ENCODE measurements at places on chromosomes 4 and X.

GRCh38 chrX:5474282-5474681 lies 754.4 kb downstream of the NLGN4X start:
- DNase-seq = no peak

- DNase-seq = no peak
Measured at GRCh38 chrX:133804072-133804471, 181.3 kb downstream of the GPC3 start.

- no peak for DNase-seq
Measured at GRCh38 chrX:152614791-152615190, 22.9 kb upstream of the GABRQ start.

- no peak for DNase-seq
Measured at GRCh38 chr4:78818530-78819079, 42.5 kb downstream of the BMP2K start.

GRCh38 chrX:10280071-10280470 lies 123.3 kb downstream of the CLCN4 start:
- DNase-seq = no peak

- no peak for DNase-seq
Measured at GRCh38 chr4:1409079-1409478, 2.8 kb upstream of the NKX1-1 start.

DNA sequence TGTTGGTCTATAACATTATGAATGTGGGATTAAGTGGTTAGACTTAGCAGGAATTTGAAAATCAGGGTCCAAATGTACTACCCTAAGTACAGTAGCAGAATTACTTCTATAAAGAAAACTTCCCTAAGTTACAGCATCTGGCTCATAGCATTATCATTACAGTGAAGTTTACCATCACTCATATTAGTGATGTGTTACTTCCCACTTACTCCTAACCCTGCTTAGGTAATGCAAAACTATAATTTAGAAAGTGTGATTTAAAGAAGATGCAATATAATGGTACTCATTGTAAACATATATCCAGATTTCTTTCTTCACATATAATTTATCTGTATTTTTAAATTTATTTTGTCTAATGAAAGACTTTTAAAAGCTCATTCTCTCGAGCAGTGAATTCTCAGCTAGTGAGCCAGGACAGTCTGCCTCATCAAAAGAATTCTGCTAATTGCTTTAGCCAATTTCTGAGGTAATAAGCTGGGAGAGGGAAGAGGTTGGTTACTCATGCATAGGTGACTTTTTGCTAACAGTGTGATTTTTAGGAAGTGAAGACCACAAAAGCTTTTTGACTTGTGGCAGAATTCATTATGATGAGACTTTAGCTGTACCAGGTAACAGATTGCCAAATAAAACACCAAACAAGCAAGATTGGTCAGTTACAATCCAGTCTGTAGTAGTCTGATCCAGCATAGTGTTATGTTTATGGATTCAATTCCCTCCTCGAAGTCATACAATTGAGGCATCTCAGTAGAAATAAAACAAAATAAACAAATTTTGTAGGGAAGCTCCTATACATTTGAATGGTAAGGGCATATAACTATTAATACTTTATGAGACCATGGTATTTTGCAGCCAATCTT lies 21.0 kb downstream of the PLS3 start:
- no peak for DNase-seq

GRCh38 chr4:103011378-103012025 lies 8.0 kb downstream of the SLC9B1 start:
- no peak for DNase-seq

Measured in kidney capillary endothelial cell (primary cell).